ENCODE measurements at places on chromosomes 6 and 20.

DNA sequence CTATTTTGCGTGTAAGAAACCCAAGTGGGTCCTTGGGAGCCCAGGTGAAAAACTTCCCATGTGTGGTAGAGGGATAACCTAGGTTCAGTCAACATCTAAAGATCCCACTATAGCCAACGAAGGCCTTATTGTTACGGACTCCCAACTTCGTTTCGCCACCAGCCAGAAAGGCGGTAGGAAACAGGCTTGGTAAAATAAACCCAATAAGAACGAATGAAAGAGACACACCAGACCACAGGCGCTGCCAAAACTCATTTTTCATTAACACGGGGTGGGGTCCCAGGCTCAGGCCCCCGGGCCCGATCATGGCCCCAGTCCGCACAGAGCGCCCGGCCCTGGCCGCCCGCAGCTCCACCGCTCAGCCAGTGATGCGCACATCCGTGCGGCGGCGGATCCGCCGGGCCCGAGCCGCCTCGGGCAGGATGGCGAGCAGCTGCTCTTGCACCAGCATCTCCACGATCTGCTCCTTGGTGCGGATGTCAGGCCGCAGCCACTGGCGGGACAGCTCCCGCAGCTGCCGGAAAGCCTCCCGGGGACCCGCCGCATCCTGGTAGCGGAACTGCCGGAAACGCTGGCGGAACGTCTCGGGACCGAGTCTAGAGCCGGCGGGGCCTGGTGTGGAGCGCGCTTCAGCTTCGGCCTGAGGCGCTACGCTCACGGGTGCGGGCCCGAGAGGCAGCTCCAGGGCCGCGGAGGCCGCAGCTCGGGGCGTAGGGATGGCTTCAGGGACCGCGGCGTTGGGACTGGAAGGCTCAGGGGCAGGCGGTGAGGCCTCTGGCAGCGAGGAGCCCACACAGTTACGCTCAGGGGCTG, 709 bp downstream of the SCAND1 start:
- DNase-seq, result peak; percentile 49

DNA sequence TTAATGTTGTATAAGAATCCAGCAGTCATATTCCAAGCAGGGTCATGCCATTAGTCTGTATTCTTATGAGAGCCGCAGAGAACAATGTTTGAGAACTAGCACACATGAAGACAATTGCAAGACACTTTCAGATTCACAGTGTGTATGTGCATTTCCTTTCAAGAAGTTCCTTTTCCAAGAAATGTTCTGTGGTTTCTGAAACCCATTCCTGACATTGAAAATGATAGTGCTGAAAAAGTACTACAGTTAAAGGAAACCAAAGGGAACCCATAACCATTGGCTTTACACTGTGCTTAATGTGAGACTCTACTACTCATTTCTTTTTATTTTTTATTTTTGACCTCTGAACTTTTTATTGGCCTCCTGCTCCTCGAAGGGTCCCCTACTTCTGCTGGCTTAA, 4.2 kb upstream of the CALHM6 start:
- DNase-seq, result no peak

DNA sequence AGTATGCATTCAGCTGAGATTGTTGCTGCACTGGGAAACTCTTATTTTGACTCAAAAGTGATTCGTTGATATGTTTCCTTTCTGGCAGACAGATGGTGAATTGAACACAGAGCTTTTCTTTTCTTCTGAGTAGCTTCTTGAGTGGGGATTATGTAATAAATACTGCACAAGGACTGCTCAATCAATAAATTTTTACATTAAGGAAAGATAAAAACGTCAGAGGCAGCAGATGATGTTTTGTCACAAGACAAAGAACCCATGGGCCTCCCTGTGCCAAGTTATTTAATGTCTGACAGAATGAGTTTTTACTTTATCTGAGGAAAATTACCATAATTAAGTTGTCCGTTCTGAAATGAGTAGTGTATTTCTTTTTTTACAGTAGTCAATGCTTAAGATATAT, 460.3 kb downstream of the UTRN start:
- no peak for DNase-seq

DNA sequence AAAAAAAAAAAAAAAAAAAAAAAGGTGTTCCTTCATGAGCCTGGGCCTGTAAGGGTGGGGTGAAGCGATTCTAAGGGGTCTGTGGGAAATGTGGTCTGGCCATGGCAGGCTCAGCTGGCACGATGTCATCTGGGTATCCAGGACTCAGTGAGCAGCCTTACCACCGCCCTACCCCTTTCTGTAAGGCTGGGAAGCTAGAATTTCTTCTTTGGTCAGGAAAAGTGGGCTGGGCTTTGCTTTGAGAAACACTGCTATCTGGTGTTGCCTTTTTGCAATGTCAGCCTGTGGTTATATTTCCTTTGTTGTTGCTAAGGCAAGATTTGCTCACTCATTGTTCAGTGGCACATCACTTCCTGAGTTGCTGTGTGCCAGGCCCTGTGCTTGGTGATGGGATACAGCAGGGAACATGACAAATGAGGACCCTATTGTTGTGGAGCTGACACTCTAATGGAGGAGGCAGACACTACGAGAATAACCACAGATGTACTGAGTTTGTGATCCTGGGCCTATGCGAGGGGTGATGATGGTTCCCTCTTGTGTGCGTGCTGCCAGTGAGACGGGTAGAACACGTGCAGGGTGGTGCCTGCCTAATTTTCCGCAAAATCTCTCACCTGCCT, 45.9 kb upstream of the ZNFX1 start:
- no peak for DNase-seq

- DNase-seq, result no peak
These were observed 18.9 kb upstream of the TRAM2 start for GRCh38 chr6:52595796-52596130.

GRCh38 chr6:156396068-156396771, 381.0 kb upstream of the ARID1B start:
- no peak for DNase-seq

GRCh38 chr6:49454787-49455709, 8.0 kb downstream of the MMUT start:
- no peak for DNase-seq

DNA sequence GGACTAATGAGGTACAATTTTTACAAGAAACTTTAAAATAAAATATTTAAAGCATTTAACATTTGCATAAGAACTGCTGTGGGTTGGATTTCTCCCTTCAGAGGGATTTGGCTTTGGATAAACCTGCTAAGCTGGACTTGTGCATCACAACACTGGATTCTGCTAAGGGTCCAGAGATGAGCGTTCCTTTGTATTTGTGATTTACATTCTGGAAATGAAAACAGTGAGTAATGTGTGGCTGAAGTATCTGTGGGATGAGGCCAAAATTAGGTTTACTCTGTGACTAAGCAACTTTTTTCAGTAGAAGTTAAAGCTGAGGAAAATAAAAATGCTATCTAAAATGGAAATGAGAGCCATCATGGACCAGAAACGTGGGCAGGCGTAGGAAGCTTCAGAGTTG, 494.3 kb downstream of the EPM2A start:
- DNase-seq, result peak; percentile 32

DNA sequence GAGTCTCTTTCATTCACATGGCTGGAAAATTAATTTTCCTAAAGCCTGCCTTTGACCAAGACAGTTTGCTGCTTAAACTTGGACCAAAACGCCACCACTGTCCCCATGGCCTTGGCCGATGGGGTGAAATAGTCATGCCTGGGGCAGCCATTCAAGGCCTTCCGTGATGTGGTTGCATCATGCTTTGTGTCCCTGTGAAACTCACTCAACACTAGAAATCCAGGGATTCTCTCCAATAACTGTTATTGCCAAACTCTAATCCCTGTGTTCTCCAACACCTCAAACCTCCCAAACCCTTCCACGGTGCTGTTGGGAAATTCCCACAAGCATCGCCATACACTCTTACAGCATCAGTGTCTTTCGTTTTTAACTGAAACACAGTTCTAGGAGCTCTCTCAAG, 1.4 kb upstream of the TXNDC5 start:
- DNase-seq, result no peak

- no peak for DNase-seq
These were observed 181.4 kb downstream of the SIM1 start for GRCh38 chr6:100283285-100283684.

- DNase-seq, result peak; percentile 70
These were observed 25.6 kb downstream of the WRNIP1 start for GRCh38 chr6:2790588-2791449.

DNA sequence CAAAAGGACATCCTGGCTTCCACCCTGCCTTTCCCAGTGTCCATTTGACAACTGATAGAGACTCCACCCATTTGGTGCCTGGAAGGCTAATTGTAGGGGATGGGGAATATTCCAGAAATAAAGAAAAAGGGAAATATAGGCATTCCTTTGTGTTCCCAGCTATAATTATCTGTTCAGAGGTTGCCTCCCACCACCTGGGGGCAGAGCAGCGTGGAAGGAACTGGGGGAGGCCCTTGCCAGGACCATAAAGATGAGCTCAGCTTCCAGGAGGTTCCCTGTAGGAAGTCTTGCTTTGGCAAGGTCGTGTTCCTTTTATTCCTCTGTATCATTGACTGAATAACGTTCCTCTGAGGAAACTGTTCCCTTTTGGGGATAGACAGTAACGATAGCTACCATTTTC, 214.7 kb downstream of the TFAP2C start:
- DNase-seq, result no peak

GRCh38 chr20:53899351-53900167, 170.8 kb downstream of the BCAS1 start:
- DNase-seq, result peak; percentile 78

DNA sequence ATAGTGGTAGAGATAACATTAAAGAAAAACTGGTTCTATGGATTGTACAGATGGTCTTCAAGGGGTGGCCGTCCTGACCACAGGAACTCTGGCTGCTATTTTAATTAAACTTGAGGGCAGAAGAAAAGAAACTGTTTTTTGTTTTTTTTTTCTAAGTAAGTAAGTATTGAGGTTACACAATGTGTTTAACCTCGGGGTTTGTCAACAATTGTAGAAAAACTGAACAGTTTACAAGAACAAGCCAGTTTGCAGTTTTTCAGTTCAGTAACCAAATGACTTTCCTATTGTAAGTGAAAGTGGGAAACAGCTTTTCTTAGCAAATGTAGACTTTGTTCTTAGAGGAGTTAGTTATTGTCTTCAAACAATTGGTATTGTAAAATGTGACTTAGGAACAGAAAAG, 77.0 kb downstream of the PLCB1 start:
- no peak for DNase-seq

- no peak for DNase-seq
These were observed at the start of gene SDCBP2 for GRCh38 chr20:1328680-1329330. SDCBP2 (minus strand) TSS chr20:1329139; CDS start chr20:1320416, 8,723 bp downstream.

- peak; percentile 94 for DNase-seq
These were observed 56.1 kb upstream of the CCN6 start for GRCh38 chr6:111997853-111998208.

- DNase-seq, result peak; percentile 66
These were observed 49.0 kb downstream of the MDGA1 start for GRCh38 chr6:37648465-37649330.

DNA sequence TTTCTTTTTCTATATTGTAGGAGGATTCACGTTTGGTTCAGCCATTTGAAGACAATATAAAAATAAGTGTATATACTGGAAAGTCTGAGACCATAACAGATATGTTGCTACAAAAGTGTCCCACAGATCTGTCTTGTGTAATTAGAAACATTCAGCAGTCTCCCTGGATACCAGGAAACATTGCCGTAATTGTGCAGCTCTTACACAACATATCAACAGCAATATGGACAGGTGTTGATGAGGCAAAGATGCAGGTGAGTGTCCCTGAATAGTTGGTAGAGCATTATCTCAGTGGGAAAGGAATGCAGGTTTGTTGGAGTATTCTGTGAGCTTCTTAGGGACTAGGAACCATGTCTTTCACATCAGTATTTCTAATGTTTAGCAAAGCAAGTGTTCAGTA, 18.3 kb upstream of the ADGRF4 start:
- no peak for DNase-seq

GRCh38 chr6:37005061-37005810, at the start of gene FGD2:
FGD2 (plus strand) TSS chr6:37005655; CDS start chr6:37005818, 163 bp downstream.
- no peak for DNase-seq

GRCh38 chr6:101114703-101115102, 233.6 kb upstream of the ASCC3 start:
- peak; percentile 21 for DNase-seq

GRCh38 chr6:114344246-114344970, 1.6 kb upstream of the HS3ST5 start:
- DNase-seq, result no peak

GRCh38 chr6:136535017-136535765, 15.0 kb downstream of the MAP7 start:
- DNase-seq, result no peak

- no peak for DNase-seq
These were observed 13.4 kb downstream of the TMEM200A start for GRCh38 chr6:130379223-130379622.

DNA sequence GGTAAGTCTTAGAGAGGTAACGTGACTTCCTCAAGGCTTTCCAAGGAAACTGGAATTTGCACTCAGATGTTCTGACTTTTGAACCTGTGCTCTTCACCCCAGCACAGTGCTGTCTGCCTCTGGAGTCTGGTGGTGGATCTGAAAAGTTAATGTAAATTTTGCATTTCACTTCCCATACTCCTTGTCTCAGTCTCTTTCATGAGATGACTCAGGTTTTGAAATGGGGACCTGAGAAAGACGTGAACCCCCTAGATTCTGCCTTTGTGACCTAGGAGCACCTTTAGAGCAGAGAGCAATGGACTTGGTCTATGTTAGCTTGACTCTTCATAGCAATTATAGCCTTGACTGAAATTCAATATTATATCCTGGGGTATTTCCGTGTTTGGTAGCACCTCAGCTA, 223.0 kb downstream of the QKI start:
- no peak for DNase-seq

- no peak for DNase-seq
These were observed 374.1 kb downstream of the CD109 start for GRCh38 chr6:74070091-74070490.

- DNase-seq, result peak; percentile 30
These were observed 39.7 kb downstream of the TGM2 start for GRCh38 chr20:38125157-38126056.

DNA sequence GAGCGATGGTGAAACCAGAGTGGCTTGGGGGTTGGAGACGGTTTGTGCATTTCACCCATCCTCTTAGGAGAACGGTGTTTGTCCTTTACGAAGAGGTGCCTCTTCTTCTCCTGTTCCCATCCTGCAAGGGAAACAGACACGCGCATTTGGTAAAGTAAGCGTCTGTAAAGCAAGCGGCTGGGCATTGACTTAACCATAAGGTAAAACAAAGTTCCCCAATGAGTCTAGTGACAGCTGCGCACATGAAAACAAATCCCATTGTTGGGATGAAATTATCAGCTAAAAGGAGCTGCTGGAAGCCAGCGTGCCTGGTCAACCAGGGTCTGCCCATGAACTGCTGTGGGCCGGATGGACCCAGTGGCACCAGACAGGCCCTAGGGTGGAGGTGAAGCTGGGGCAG, 5.8 kb downstream of the BHLHE23 start:
- no peak for DNase-seq

- DNase-seq, result no peak
These were observed 133.9 kb downstream of the ZDHHC14 start for GRCh38 chr6:157514659-157515496.
